ENCODE measurements at places on chromosomes 5 and 9.

GRCh38 chr9:136081826-136082495 lies 13.1 kb downstream of the NACC2 start:
- no peak for DNase-seq

- DNase-seq = no peak
Measured at GRCh38 chr5:161342886-161343285, 203.6 kb downstream of the GABRB2 start.

- DNase-seq = no peak
Measured at GRCh38 chr9:88826771-88827181, 164.5 kb upstream of the S1PR3 start.

DNA sequence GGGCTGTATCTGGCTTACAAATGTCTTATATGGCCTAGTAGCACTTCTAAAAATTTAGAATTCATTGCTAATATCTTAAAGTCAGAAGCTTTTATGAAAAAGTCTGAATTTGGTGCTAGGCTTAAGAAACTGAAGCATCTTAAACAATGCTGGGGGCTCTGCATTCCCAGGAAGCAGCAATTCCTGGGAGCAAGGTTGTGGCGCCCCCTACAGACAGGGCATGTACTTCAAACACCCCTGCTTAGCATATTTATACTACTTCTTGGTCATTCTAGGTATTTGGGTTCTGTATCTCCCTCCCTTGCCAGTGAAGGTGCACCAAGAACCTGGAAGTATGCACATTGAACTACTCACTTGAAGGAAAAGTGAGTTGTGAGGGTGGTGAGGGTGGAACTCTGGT lies 64.6 kb upstream of the GRIA1 start:
- no peak for DNase-seq

- no peak for DNase-seq
Measured at GRCh38 chr5:14406554-14406849, 175.1 kb upstream of the OTULINL start.

DNA sequence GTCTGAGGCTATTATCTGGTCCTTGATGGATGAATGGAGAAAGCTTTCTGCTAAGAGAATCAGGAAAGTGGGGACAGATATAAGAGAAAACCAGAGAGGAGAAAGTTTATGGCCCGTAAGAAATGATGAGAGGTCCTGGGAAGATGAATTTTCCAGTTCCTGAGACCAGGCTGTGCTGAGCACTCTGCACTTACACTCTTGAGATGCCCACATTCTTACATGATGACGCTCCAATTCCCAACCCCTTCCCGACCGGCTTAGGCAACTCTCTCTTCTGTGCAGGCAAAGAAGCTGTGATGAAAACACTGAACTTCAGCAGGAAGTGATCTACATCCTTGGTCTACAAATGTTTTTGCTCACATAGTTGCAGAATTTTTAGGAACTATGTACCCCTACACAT lies 417.0 kb downstream of the ARHGEF28 start:
- DNase-seq = no peak

GRCh38 chr9:18371141-18371540 lies 102.8 kb upstream of the ADAMTSL1 start:
- no peak for DNase-seq
